Fibroblast of villous mesenchyme (primary cell): ENCODE measurements at places on chromosomes 1 and 21. TPM values are rescaled to one million over a fixed set of nuclear protein-coding genes. Genes with fewer than 3 reads are reported as not detected.

AMY2A gene
- not detected in 2 replicates for total RNA-seq

PRR9 gene
- total RNA-seq = under 0.01 TPM in 1 of 2 replicates, not detected in the other

CLCA2 gene
- 0.43 TPM in 1 of 2 replicates, not detected in the other for total RNA-seq

IFI44 gene
- total RNA-seq = 4.7 and 5.2 TPM in 2 replicates

PTBP2 gene
- 14.2 and 15.8 TPM in 2 replicates for total RNA-seq

CLCA4 gene
- not detected in 2 replicates for total RNA-seq

LCE2B gene
- total RNA-seq = not detected in 2 replicates

BRINP3 gene
- total RNA-seq = not detected in 2 replicates

KRTAP19-1 gene
- not detected in 2 replicates for total RNA-seq

PGLYRP3 gene
- not detected in 2 replicates for total RNA-seq

PDPN gene
- total RNA-seq = 28.7 and 32.8 TPM in 2 replicates

OR2T11 gene
- total RNA-seq = not detected in 2 replicates

ADAMTSL4 gene
- total RNA-seq = 2.9 and 8.6 TPM in 2 replicates

TMPRSS15 gene
- total RNA-seq = not detected in 2 replicates

VAMP3 gene
- 85.0 and 138 TPM in 2 replicates for total RNA-seq

PRSS38 gene
- total RNA-seq = not detected in 2 replicates

LRRC7 gene
- 0.32 and 0.43 TPM in 2 replicates for total RNA-seq

ANGPTL1 gene
- total RNA-seq = 2.6 and 4.3 TPM in 2 replicates
